Activated CD4-positive, CD25-positive, alpha-beta regulatory T cell (primary cell): ENCODE measurements at places on chromosomes 2 and 18.

DNA sequence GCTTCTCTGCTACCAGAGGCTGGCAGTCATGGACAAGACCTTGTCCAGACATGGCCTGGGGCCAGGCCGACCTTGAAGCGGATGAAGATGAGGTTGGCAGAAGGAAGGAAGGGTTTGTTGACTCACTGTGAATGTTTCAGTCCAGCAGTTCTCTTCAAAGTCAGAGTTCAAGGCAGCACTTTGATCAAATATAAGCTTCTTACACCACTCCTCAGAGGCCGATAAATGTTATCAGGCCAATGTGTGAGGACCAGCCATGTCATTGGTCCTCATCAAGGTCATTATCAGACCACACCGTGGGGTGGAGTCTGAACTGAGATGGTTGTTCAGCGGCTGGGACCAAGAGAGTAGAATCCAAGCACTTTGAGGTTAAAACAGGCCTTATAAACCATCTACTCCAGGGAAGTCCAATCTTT lies 35.5 kb downstream of the QPCT start:
- DNase-seq, result no peak

DNA sequence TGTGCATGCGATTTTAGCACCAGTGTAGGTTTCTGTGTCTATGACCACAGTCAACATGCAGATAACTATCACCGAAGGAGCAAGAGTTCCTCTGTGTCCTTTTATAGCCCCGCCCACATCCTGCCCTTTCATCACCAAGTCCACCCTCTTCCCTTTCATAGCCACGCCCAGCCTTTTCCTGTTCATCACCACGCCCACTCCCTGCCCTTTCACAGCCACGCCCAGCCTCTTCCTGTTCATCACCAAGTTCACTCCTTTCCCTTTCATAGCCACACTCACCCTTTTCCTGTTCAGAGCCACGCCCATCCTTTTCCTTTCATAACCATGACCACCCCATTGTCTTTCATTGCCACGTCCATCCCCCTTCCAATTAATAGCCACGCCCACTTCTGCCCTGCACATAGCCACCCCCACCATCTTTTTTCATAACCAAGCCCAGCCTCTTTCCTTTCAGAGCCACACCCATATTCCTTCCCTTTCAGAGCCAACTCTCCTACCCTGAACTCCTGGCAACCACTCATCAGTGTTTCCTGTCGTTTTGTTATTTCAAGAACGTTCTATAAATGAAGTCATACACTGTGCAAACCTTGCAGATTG lies 273.9 kb downstream of the MYT1L start:
- DNase-seq, result peak; percentile 27

GRCh38 chr2:3091696-3092095 lies 285.9 kb downstream of the EIPR1 start:
- no peak for DNase-seq

DNA sequence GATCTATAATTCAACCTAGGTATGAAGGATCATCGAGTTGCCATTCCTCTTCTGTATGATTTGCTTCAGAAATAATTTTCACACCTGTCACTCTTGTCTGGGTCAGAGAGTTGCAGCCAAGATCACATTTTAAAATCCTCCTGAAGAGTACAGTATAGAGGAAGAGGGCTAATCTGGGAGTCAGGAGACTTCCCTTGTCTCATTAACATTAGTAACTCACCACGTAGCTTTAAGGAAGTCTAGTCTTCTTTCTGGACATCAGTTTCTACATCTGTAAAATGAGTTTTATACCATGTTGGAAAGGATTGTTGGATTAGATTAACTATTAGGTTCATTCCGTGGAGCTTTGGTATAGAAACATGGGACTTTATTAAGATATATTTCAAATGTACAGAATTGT lies 109.4 kb downstream of the TDRD15 start:
- no peak for DNase-seq

DNA sequence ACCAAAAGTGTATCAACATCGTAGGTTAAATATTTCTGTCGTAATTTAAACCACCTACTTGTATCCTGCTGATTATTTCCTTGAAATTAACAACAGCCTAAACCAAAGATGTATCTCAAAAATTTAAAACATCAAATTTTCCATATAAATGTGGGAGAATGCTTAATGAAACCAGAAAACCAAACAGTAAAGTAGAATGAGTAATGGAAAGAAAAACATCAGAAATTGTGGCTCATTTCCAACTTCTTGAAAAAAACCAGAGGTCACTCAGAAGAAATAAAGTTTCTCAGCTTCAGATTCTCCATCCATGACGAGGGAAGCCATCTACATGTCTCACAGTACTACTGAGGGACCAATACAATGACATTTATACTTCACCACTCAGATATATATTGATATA lies 296.5 kb downstream of the NOL4 start:
- DNase-seq, result no peak

- DNase-seq, result no peak
Observed at GRCh38 chr2:196067088-196067382, 1.6 kb downstream of the DNAH7 start.

DNA sequence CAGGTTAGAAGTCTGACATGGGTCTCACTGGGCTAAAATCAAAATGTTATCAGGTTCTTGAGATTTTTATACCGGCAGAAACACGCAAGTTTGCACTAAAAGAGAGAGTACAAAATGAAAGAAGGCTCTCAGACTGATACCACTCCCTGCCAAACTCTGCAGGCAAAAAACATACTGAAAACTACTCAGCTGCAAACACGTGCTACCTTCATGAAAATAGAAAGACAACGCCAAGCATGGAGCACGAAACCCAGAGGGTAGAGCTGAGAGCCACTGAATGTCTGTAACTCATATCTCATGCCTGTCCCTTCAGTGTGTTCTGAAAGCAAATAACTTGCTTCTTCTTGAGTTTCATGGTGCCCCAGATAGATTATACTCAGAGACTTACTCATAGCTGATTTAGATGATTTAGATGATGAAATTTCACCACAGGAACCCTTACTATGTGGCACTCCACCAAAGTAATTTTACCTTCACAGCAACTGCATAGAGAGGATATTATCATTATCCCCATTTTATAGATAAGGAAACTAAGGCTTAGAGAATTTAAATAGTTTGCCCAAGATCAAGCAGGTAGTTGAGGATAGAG lies 313.0 kb upstream of the SLC39A10 start:
- DNase-seq, result no peak

DNA sequence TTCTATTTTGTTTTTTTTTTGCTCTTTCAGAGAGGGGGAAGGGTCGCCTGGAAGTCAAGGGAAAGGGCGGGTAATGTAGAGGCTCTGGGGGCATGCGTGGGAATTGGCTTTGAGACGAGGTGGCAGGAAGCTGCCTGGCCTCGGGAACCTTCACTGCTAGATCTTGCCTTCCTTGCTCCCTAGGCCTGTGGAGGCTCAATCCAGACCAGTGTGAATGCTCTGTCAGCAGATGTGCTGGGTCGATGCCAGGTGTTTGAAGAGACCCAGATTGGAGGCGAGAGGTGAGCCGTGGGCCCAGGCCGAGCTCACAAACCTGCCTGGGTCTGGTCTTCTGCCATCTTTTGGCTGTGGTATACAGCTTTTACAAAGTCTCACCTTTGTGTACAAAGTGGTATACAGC lies 15.5 kb downstream of the CCT7 start:
- DNase-seq, result no peak

DNA sequence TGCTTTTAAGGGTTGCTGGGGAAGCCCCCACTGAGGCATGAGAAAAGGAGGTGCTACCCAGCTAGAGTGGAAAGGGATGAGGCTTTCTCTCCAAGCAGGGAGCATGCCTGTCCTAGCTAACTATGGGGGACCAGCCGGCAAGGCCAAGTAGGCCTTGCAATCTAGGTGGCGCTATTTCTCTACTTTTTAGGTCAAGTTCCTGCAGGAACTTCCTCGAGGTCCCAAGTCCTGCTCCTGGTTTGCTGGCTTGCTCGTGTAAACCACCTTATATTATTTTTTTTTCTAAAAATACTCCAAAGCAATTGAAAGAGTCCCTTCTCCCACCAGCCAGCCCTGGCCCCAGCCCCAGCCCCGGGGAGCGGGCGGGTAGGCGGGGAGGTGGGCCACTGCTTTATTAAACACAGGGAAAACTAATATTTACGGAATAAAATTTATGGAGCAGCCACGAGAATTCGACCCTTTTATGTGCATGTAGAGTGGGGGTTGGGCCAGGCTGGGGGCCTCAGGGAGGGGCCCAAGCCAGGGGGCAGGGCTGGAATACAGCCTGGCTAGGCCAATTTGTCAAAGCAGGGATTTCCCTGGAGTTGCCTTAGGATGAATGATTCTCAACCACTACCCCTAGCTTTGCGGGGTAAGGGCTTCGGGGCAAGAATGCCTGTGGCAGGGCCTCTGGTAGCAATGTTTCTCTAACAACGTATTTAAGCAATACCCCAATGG lies 12.8 kb upstream of the IHH start:
- DNase-seq, result no peak

GRCh38 chr18:51350081-51350480 lies 152.6 kb upstream of the MEX3C start:
- DNase-seq, result no peak
